Lower lobe of right lung (tissue), 2 donors: ENCODE measurements at places on chromosomes 12 and 14. TPM values are rescaled to one million over a fixed set of nuclear protein-coding genes. Genes with fewer than 3 reads are reported as not detected.

OR11H6 gene
- total RNA-seq, result not detected

C12orf60 gene
- total RNA-seq, result 0.77 TPM

B4GALNT1 gene
- 0.89 TPM for total RNA-seq

ATF7IP gene
- total RNA-seq, result 76.9 TPM

NTS gene
- total RNA-seq, result 2.3 TPM

AMDHD1 gene
- 1.8 TPM for total RNA-seq

HOXC9 gene
- not detected for total RNA-seq

MSRB3 gene
- total RNA-seq, result 47.3 TPM

ATL1 gene
- total RNA-seq, result 8.4 TPM

GRCh38 chr12:112907415-112908157, 824 bp downstream of the OAS1 start:
- H3K27me3 ChIP-seq, result no peaks in the 10 kb centered on the region
- DNase-seq, result no peak
- peaks cover 36% of the 10 kb centered on the region for H3K4me1 ChIP-seq

DNA sequence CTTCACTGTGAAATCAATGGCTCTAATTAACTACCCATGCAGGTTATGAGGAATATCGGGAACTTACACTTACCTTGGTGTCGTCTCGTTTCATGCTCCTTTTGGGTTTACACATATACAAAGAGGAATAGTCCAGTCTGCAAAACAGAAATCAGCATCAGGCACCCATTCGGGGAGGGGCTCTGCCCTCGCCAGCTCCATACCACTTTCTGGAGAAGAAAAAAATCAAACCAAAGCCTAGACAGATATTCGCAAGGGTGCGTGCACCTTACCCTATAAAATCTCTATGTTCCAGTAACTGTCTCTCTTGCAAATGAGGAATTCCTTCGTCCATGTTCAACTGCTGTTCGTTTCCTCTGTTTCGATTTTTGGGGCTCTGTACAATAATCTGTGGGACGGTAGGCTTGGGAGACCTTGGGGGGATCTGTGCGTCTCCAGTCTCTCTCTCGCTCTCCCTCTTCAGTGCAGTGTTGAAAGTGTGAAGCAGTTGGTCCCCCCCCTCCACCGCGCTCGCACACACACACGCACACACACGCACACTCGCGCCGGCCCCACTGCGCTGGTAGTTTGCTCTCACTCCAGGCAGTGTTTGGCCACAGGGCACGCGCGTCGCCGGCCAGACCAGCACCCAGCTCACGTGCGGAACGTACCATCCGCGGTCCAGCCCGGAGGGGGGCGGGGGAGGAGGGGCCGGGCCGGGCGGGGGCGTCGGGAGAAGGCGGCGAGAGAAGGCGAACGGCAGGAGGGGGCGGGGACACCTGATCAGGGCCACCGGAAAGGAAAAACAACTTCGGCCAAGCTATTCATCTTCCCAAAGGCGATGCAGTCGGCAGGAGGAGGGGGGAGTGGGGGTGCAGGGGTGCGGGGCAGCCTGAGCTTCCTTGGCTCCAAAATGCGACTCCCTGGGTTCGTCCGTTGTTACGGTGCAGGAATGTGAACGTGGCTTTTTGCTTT, at the start of gene BHLHE41:
Gene BHLHE41 (minus strand): TSS at position 592 of the 954 bp plus-strand sequence. CDS start 258 bp downstream, at position 334.
- peak; percentile 86 for DNase-seq
- peaks cover 75% of the 10 kb centered on the region for H3K27me3 ChIP-seq
- peak within 1 kb of the TSS; percentile 62 for H3K4me3 ChIP-seq
- H3K36me3 ChIP-seq, result no peaks in the 10 kb centered on the region
- peak within 1 kb of the TSS; percentile 79 for H3K27ac ChIP-seq
- H3K4me1 ChIP-seq, result peaks cover 53% of the 10 kb centered on the region

DNA sequence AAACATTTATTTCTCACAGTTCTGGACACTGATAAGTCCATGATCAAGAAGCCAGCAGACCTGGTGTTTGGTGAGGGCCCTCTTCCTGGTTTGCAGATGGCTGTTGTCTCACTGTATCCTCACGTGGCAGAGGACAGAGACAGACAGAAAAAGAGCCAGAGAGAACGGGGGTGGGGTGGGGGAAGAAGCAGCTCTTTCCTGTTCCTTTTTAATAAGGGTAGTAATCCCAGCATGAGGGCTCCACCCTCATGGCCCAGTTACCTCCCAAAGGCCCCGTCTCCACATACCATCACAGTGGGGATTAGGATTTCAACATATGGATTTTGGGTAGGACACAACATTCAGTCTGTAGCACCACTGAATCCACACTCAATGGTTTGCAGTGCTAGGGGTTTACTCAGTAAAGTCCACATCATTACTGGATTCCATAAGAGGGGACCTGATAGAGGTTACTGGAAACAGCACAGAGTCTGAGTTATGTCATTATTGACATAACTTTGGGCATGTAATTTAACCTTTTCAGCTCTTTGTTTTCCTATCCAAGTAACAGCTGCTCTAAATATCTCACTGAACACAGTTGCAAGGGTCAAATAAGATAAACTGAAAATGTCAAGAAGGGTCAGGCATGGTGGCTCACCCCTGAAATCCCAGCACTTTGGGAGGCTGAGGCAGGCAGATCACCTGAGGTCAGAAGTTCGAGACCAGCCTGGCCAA, 53.2 kb downstream of the RPAP3 start:
- H3K27me3 ChIP-seq, result no peaks in the 10 kb centered on the region
- peaks cover 11% of the 10 kb centered on the region for H3K4me1 ChIP-seq
- no peak for DNase-seq
- H3K36me3 ChIP-seq, result no peaks in the 10 kb centered on the region

- DNase-seq, result no peak
- H3K4me1 ChIP-seq, result peaks cover under 1% of the 10 kb centered on the region
- no peaks in the 10 kb centered on the region for H3K36me3 ChIP-seq
- no peak overlapping the region for H3K27ac ChIP-seq
Observed at GRCh38 chr12:116287842-116288301, 10.4 kb upstream of the MED13L start.

- no peak overlapping the region for H3K4me3 ChIP-seq
- DNase-seq, result no peak
- H3K27ac ChIP-seq, result no peak overlapping the region
- H3K27me3 ChIP-seq, result peaks cover 5% of the 10 kb centered on the region
Observed at GRCh38 chr12:13443498-13443897, 247.0 kb downstream of the EMP1 start.

- no peaks in the 10 kb centered on the region for H3K4me1 ChIP-seq
- H3K36me3 ChIP-seq, result peaks cover 99% of the 10 kb centered on the region
- no peaks in the 10 kb centered on the region for H3K27me3 ChIP-seq
- H3K4me3 ChIP-seq, result no peak overlapping the region
Observed at GRCh38 chr12:897386-897785, 52.1 kb downstream of the RAD52 start.

- H3K36me3 ChIP-seq, result no peaks in the 10 kb centered on the region
- no peaks in the 10 kb centered on the region for H3K27me3 ChIP-seq
- no peaks in the 10 kb centered on the region for H3K4me1 ChIP-seq
- no peak overlapping the region for H3K4me3 ChIP-seq
Observed at GRCh38 chr12:105813201-105813600, 325.6 kb downstream of the NUAK1 start.

DNA sequence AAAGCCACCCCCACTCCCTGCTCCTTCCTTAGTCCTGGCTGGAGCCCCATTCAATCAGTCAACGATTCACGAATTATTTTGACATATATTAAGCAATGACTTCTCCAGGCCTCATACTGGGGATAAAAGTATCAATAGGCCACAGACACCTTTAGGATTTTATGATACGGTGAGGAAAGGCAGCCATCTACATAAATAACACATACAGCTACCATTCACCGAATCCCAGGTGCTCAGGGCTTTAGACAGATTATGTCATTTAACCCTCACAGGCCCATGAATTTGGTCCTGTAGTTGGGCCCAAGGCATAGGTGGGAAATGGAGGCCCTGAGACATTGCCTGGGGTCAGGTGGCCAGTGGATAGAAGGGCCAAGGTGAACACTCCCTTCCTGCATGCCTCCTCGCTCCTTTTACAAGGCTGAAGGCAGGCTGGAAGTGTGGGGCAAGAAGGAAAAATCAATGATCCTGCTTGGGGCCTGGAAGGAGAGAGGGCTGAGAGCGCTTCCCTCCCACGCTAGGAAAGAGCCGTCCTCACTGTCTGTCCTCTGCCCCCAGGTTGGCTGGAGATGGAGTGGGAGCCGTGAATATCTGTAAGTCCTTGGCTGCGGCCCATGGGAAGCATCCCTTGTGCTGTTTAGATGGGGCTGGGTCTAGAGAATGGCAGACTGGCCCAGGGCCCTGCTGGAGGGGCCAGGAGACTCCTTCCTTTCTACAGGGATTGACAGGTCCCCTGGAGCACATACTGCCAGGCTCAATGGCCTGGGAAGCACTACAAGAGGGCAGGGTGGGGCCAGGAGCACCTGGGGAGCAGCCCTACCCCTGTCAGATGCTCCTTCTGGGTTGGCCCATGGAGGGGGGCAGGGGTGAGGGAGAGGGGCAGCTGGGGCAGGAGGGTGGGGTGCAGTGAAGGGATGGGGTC, 14.8 kb downstream of the KRT7 start:
- no peak overlapping the region for H3K4me3 ChIP-seq
- H3K36me3 ChIP-seq, result peaks cover 4% of the 10 kb centered on the region
- no peak for DNase-seq

GRCh38 chr14:23344481-23344880, 8.2 kb downstream of the SLC22A17 start:
- H3K27ac ChIP-seq, result no peak overlapping the region
- H3K4me3 ChIP-seq, result no peak overlapping the region
- no peaks in the 10 kb centered on the region for H3K27me3 ChIP-seq
- no peaks in the 10 kb centered on the region for H3K36me3 ChIP-seq
- H3K4me1 ChIP-seq, result no peaks in the 10 kb centered on the region

DNA sequence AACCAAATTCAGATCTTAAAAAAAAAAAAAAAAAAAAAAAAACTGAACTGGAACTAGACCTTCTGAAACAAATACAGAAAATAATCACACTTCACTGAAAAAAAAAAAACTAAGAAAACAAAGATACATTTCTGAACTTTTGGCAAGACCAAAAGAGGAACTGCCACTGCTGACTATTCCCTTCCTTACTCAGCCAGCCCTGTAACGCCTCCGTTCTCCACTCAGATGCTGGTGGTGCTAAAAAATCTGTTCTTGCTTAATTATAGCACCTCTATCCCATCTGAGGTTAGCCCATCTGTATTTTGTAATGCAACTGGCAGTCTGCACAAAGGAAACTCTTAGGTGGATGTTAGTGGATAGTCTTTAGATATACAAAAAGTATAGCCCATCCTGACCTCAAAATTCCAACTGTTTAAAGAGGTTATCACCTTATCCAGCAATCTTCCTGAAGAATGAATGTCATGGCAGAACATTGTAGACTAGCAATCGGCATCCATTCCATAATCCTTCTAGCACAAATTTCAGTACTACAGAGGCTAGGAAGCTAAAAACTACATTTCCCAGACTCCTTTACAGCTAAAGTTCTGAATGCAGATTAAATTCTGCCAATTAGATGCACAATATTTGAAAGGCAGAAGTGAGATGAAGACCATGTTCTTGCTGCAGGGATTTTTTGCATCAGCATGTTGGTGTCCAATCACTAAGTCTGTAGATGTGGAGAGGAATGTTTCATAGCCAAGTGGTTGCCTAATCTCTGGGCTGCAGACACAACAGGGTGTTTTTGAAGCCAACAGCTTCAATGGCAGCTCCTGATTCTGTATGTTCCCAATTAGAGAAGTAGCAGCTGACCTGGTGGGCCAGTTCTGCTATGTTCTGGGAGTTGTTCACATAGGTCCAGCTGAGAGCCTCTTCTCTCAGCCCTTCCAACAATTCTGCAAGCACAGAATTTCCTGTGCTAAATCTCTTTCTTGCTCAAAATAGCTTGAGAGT, 5.7 kb downstream of the MAP3K9 start:
- H3K27ac ChIP-seq, result no peak overlapping the region
- H3K4me3 ChIP-seq, result no peak overlapping the region
- H3K27me3 ChIP-seq, result peaks cover 14% of the 10 kb centered on the region
- H3K4me1 ChIP-seq, result peaks cover 13% of the 10 kb centered on the region
- no peaks in the 10 kb centered on the region for H3K36me3 ChIP-seq

DNA sequence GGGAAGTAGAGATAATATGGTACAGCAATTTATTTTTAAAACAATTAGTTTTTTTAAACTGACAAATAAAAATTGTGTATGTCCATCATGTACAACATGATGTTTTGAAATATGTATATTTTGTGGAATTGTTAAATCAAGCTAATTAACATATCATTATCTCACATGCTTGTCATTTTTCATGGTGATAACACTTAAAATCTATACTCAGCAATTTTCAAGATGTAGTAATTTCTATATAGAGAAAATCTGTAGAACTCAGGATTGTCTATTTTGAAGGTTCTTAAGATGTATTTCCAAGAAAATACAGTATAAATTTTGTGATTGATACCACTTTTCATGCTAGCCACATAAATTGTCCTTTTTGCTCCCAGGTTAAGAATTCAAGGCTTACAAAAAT, 247.1 kb downstream of the FBXL14 start:
- no peaks in the 10 kb centered on the region for H3K36me3 ChIP-seq
- H3K27ac ChIP-seq, result no peak overlapping the region
- no peaks in the 10 kb centered on the region for H3K27me3 ChIP-seq
- no peaks in the 10 kb centered on the region for H3K4me1 ChIP-seq
- DNase-seq, result no peak

- peaks cover 12% of the 10 kb centered on the region for H3K4me1 ChIP-seq
- no peaks in the 10 kb centered on the region for H3K27me3 ChIP-seq
- no peak for DNase-seq
- H3K36me3 ChIP-seq, result no peaks in the 10 kb centered on the region
Observed at GRCh38 chr12:115001571-115002180, 317.7 kb upstream of the TBX3 start.

DNA sequence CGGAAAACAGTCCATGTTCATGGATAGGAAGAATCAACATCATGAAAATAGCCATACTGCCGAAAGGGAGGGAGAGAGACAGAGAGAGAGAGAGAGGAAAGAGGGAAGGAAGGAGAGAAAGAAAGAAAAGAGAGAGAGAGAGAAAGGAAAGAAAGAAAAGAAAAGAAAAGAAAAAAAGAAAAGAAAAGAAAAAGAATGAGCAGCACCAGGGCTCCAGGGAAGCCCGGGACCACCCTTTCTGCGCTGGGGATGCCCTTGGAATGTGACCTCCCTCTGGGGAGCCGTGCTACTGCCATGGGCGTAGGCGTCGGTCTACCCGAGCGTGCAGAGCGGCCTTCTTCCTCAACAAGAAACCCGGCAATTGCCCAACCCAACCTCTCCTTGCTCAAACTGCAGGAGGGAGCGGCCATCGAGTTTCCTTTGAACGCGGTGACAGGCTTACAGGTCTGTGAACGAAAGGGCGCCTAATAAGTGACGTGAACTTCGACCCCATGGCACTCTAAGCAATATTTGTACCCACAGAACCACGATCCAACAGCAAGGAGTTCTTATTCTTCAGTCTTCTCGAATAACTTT, 16.9 kb downstream of the OR6S1 start:
- H3K27me3 ChIP-seq, result peaks cover 6% of the 10 kb centered on the region
- DNase-seq, result peak; percentile 88
- no peaks in the 10 kb centered on the region for H3K36me3 ChIP-seq
- peak overlapping the region; percentile 41 for H3K4me3 ChIP-seq
- peaks cover 30% of the 10 kb centered on the region for H3K4me1 ChIP-seq
- H3K27ac ChIP-seq, result no peak overlapping the region
